ENCODE measurements at places on chromosomes 7 and 10.

DNA sequence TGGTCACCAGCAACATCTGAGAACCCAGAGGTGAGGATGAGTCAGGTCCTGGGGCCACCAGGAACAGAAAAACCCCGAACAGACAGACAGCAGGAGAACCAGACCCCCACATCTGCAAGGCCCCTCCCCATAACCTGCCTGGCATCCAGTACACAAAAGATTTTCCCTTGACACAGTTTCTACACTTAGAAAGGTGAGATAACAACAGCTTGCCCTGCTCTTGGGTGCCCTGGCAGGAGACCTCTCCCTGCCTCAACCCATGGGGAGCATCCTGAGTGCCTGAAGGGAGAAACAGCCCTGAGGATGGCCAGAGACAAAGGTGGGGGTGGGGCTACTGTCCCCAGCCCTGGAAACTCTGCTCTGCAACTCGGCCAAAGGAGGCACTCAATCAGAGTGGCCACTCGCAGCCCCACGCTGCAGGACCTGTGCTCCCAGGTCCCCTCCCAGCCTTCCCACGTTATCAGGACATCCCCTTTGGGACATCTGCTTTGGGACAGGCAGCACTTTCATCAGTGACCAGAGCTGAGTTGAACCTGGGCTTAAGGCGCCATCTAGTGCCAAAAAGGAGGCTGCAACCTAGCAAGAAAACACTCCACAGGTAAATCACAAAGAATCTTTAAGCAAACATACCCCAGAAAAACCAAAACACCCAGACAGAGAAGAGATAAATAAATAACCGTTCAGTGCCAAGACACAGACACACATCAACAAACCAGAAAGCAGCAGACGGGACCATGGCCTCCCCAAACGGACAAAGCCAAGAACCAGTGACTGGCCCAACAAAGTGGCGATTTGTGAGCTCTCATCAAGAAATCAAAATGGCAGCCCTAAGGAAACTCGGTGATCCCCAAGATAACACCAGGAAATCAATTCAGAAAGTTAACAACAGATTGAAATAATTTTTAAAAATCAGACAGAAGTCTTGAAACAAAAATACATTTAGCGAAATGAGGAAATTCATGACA lies 233.7 kb downstream of the PTPRN2 start:
- no peak for ATAC-seq

- ATAC-seq, result no peak
Measured at GRCh38 chr10:62688971-62689700, 115.4 kb upstream of the ADO start.

- no peak for ATAC-seq
Measured at GRCh38 chr10:127492607-127493250, 56.4 kb upstream of the NPS start.

DNA sequence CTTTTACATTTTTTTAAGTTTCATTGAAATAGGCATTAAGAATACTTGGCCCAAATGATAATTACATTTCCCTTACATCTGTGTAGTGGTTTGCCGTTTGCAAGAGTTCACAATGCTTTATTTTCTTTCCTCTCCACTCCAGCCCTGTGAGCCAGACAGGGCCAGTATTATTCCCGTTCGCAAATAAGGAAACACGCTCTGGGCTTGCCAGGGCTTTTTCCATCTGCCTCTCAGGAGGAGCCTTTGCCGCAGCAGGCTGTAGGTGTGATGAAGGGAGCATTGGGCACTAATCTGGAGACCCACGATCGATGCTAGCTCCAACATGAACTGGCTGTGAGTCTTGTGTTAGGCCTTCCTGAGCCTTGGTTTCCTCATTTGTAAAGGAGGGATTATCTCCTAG lies 154.4 kb downstream of the GALNT17 start:
- no peak for ATAC-seq

DNA sequence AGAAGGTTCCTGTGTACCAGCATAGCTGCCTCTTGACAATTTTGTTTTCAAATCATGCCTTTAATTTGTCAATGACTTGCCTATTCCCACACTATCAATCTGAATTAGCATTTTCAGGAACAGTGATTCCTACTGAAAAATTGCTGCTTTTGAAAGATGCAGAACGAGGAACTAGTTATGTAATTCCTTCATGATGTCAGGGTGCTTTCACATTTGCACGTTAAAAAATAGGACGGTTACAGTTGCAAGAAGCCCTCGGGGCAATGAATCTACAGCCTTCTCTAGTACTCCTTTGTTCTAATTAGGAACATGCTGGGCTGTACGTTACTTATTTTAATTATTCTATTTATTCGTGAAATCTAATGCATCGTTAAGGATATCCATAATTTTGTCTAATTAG lies 253.9 kb downstream of the OTUD1 start:
- ATAC-seq, result no peak

DNA sequence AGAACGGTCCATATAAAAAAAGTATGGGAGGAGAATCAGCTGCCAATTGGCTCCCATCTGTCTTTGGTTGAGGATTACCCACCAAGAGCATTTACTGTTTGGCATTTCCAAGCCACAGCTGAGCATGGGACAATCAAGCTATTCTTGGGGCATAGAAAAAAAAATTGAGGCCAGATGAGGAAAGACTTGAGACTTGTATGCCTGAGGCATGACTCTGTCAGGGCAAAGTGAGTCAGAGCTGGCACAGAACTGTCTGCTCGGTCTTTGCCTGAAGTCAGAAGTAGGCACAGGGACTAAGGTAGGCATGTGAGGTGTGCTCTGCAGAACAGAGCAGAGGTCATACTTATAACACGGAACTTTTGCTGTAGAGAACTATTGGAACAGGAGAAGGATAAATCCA lies 126.5 kb upstream of the CHRM2 start:
- no peak for ATAC-seq

- ATAC-seq, result no peak
Measured at GRCh38 chr7:84139986-84140729, 54.4 kb downstream of the SEMA3A start.

GRCh38 chr7:147298611-147299043 lies 1182.0 kb downstream of the CNTNAP2 start:
- no peak for ATAC-seq

- ATAC-seq, result no peak
Measured at GRCh38 chr10:129090618-129091366, 376.2 kb upstream of the MGMT start.

GRCh38 chr7:72055426-72055825 lies 356.7 kb downstream of the CALN1 start:
- no peak for ATAC-seq
